ENCODE measurements at places on chromosomes 5 and 9. TPM values are rescaled to one million over a fixed set of nuclear protein-coding genes. Genes with fewer than 3 reads are reported as not detected.
A peak's percentile ranks its signal among the peaks of the same experiment; 100 is the strongest.

DNA sequence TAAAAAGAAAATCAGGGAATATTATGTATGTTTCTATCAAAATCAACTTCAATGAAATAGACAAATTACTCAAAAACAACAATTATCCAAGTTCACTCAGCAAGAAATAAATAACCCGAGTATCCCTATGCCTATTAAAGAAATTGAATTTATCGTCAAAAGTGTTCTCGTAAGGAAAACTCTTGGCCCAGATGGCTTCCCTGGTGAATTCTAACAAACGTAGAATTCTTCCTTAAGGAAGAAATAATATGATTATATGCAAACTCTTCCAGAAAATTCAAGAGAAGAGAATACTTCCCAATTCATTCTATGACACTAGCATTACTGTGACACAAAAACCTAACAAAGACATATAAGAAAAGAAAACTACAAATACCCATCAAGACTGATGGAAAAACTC, 29.7 kb downstream of the FAM78A start:
- H3K4me3 ChIP-seq: no peak overlapping the region
- H3K36me3 ChIP-seq: no peaks in the 10 kb centered on the region
- no peak overlapping the region for H3K27ac ChIP-seq
- no peaks in the 10 kb centered on the region for H3K4me1 ChIP-seq

DNA sequence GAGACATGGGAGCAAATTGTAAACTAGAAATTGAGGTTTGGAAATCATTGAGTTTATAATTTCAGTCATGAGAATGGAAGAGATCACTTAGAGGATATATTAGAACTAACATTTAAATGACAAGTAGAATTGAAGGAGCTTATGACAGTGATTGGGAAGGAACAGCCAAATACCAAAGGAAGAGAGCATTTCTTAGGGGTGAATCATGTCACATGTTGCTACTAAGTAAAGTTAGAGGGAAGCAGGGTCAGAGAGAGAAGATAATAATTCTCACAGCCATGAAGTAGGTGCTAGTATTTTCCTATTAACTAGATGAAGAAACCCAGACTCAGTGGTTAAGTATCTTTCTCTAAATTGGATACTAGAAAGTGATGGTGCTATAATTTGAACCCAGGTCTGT, 59.3 kb downstream of the COMMD10 start:
- peak; percentile 50 for DNase-seq
- H3K27me3 ChIP-seq: no peaks in the 10 kb centered on the region
- H3K4me1 ChIP-seq: no peaks in the 10 kb centered on the region
- no peak overlapping the region for H3K27ac ChIP-seq

Gene CAPSL
- not detected for total RNA-seq

GRCh38 chr5:38553001-38553521, 3.4 kb downstream of the LIFR start:
- H3K27ac ChIP-seq: no peak overlapping the region
- DNase-seq: no peak
- H3K36me3 ChIP-seq: no peaks in the 10 kb centered on the region
- H3K4me1 ChIP-seq: peaks cover 11% of the 10 kb centered on the region
- no peaks in the 10 kb centered on the region for H3K27me3 ChIP-seq

- peaks cover 2% of the 10 kb centered on the region for H3K36me3 ChIP-seq
- peaks cover 12% of the 10 kb centered on the region for H3K4me1 ChIP-seq
- no peak overlapping the region for H3K27ac ChIP-seq
- H3K4me3 ChIP-seq: no peak overlapping the region
Measured at GRCh38 chr9:107292821-107293542, 9.9 kb downstream of the RAD23B start.

- no peaks in the 10 kb centered on the region for H3K4me1 ChIP-seq
- H3K27me3 ChIP-seq: no peaks in the 10 kb centered on the region
- no peaks in the 10 kb centered on the region for H3K36me3 ChIP-seq
- H3K27ac ChIP-seq: no peak overlapping the region
- H3K4me3 ChIP-seq: no peak overlapping the region
Measured at GRCh38 chr5:146662229-146662628, 146.2 kb upstream of the GPR151 start.

Gene TEX48
- total RNA-seq: not detected

Gene IL31RA
- 0.90 TPM for total RNA-seq

DNA sequence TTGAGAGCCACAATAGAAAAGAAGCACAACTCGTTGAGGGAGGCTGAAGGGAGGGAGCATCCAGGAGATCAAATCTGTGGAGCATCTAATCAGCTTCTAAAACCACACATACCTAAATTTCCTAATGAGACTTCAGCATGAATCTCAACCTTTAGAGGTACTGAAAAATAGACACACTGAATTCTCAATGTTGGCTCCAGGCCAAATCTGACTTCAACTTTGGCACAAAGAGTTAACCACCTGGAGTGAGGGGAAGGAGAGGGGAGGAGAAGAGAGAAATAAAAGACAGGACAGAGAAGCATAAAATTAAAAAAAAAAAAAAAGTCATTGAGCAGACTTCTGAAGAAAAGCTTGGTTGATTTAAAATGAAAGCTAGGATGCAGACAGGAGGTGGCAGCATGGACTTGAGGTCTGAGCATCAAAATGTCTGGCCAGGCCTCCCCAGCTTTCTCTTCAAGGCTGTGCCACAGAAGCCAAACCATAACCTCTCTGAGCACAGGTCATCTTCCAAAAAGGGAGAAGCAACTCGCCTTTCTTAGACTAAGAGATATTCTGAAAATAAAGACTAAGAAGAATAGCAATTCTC, 205.6 kb downstream of the DENND1A start:
- no peaks in the 10 kb centered on the region for H3K27me3 ChIP-seq
- no peaks in the 10 kb centered on the region for H3K36me3 ChIP-seq
- DNase-seq: peak; percentile 57
- no peak overlapping the region for H3K27ac ChIP-seq

- H3K27ac ChIP-seq: no peak overlapping the region
- no peaks in the 10 kb centered on the region for H3K4me1 ChIP-seq
- no peaks in the 10 kb centered on the region for H3K27me3 ChIP-seq
- no peaks in the 10 kb centered on the region for H3K36me3 ChIP-seq
Measured at GRCh38 chr9:7912037-7912535, 112.5 kb upstream of the DMAC1 start.

DNA sequence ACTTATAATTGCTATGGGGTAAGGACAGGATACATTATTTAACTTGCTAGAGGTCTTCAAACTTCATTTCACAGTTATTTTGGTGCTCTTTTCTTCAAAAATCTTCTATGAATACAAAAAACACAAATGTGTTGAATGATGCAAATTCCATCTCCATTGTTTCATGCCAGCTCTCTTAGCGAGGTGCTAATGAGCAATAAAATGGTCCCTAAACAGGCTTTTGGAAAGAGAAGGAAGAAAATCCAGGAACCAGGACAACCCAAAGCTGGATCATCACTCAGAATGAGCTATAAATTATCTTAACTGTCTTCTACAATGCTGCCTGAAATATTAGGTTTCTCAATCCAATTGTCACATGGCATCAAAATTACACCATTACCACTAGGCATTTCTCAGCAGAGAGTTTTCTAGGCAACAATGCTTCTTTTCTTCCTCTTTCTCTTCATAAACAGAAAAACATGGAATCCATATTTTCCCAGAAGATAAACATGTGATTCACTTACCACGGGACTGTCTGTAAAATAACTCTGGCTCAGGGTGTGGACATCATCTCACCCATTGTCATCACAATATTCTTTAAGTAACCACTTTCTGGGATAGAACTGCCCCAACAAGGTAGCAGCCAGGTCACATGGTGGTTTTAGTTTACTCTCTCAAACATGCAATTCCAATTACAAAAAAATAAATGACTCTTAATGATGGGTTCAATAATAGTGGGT, 249.4 kb downstream of the NPR3 start:
- H3K27ac ChIP-seq: no peak overlapping the region
- no peaks in the 10 kb centered on the region for H3K36me3 ChIP-seq
- peak; percentile 24 for DNase-seq
- no peaks in the 10 kb centered on the region for H3K27me3 ChIP-seq
- no peak overlapping the region for H3K4me3 ChIP-seq

GRCh38 chr9:90857855-90858254, 56.2 kb downstream of the SYK start:
- H3K4me1 ChIP-seq: no peaks in the 10 kb centered on the region
- H3K36me3 ChIP-seq: no peaks in the 10 kb centered on the region
- H3K4me3 ChIP-seq: no peak overlapping the region
- H3K27me3 ChIP-seq: peaks cover 10% of the 10 kb centered on the region
- no peak for DNase-seq

GRCh38 chr5:135944967-135945560, 9.7 kb downstream of the LECT2 start:
- no peaks in the 10 kb centered on the region for H3K36me3 ChIP-seq
- H3K27ac ChIP-seq: no peak overlapping the region
- H3K4me1 ChIP-seq: no peaks in the 10 kb centered on the region
- peak; percentile 89 for DNase-seq

DNA sequence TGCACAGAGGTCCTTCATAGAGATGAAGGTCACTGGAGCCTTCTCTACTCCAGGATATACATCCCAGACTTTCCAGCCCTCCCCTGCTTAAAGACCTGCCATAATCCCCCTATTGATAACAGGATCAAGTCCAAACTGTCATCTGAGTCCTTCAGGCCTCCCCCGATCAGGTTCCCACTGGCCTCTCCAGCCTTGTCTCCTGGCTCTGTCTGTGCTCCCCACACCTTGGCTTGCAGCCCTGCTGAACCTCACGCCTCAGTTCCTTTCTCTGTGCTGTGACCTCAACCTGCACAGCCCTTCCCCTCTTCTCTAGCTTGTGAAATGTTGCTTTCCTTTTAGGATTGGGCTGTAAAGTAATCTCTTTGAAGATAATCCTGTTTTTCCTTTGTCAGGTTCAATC, 2.5 kb upstream of the HRH2 start:
- peaks cover 7% of the 10 kb centered on the region for H3K27me3 ChIP-seq
- no peaks in the 10 kb centered on the region for H3K4me1 ChIP-seq
- no peak for DNase-seq
- H3K36me3 ChIP-seq: no peaks in the 10 kb centered on the region

DNA sequence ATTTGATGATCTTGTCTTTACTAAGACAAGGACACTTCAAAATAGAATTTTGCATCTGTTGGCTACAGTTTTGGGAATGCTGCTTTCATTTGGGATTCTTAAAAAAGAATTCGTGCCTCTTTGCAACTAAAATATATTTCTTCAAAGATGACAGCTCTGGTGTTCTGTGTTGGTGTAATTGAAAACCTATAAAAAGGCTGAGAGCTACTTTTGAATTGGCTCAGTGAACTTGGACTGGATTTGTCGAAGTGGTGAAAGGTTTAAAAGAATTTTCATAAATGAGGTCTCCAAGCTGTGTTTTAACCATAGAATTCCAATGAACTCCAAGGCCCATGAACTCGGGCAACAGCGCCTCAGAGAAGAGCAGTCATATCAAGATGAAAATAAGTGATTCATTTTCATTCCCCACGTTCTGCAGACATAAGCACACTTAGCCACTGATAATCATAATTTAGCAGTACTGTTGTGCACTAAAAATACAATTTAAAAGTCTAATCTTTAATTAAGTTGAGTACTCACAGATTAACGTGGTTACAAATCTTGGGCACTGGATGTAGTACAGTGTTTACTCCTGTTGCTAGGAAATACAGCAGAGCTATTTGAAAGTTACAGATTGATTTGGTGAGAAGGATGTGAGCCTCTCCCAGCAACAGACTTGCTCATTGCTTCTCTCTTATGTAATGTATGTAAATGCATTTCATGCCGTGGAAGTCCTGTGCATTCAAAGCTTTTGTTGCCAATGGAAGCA, 10.9 kb downstream of the SNCAIP start:
- no peak overlapping the region for H3K27ac ChIP-seq
- H3K4me3 ChIP-seq: no peak overlapping the region
- peak; percentile 41 for DNase-seq
- no peaks in the 10 kb centered on the region for H3K27me3 ChIP-seq

Gene ITK
- not detected for total RNA-seq
